ENCODE measurements at places on chromosomes 16 and 17.

GRCh38 chr16:80047842-80048241, 447.3 kb upstream of the MAF start:
- no peak for DNase-seq

- no peak for DNase-seq
Observed at GRCh38 chr17:40022497-40022896, 7.3 kb downstream of the CSF3 start.

DNA sequence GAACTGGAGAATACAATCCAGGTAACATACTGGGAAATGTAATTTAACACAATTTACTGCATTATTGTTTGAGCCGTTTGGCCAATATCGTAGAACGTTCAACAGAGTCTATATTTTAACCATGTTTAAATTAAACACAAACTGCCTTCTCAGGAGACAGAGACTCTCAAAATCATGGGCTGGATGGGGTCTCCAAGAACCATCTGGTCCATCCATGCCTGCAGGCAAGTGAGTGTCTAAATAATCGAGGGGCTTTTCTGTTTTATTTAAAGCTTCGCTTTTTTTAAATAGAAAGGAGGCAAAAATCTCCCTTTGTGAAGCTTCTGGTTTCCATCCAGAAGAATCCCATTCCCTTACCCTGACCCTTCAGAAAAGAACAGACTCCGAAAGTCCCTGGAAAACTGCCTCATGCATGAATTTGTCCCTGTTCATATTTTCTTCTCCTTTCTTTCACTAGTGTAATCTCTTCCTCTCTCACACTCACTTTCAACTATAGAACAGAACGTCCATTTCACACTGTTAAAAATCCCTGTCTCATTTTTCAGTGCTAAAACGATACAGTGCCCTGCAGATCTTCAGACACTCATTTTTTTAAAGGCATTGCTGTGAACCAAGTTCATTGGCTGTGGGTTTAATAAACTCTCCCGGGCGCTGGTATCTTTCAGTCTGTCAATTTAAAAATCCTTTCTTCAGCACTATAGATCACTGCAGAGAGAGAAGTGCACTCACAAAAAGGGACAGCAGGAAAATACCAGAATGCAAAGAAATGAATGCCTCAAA, 111.4 kb upstream of the TOM1L1 start:
- no peak for DNase-seq

- DNase-seq: no peak
Observed at GRCh38 chr17:27504188-27504995, 48.1 kb downstream of the KSR1 start.

DNA sequence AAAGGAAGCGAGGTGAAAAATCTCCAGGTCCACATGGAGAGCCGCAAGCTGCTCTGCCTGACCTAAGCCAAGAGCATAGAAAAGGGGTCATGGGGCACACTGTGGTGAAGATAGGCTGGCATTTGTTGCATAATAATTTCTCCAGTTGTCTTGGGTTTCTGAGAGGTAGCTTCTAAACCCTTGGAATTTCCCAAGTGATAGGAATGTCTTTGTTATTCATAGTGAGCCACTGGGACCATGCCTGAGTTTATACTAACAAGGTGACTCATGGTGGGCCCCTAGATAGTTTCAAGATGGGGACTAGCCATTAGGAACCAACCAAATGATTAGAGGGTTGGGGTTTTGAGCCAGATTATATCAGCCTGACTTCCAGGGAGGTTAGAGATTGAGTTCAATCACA, 25.6 kb downstream of the SOST start:
- DNase-seq: no peak
